ENCODE measurements at places on chromosomes 1 and 21.

- no peak for DNase-seq
Measured at GRCh38 chr1:220269036-220269435, 3.2 kb downstream of the RAB3GAP2 start.

DNA sequence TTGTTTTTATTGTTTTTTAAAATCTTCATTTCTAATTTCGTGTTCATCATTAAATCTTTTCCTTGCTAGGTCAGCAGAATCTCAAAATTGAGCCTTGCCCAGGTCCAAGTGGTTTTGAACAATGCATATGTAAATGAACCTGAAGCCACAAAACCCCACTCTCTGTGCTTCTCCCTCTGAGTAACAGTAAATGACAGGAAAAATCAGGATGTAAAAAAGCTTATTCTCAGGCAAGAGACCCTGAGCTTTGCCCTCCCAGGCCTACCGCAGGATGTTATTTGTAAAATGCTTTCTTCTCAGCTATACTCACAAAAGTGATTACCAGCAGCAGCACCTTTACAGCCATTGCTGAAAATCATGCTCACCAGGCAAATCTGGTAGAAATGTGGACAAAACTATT lies 47.6 kb downstream of the TYW3 start:
- no peak for DNase-seq

GRCh38 chr1:73463873-73464272 lies 734.1 kb downstream of the LRRIQ3 start:
- no peak for DNase-seq

DNA sequence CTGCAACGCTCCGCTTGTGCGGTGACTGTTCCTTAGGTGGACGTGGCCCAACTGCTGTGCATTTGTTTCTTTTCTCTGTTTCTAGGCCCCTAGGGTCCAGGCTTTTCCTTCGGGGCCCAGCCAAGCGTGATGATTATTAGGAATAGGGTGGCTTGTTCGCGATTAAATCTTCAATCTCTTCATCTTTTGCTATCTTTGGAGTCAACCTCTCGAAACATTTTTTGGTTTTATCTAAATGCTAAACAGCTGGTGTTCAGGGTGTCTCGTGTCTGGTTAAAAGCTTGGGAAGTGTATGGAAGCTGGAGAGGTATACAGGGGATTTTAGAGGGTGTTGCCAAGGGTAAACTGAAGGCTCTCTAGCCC lies 844 bp upstream of the PLD5 start:
- DNase-seq: no peak

DNA sequence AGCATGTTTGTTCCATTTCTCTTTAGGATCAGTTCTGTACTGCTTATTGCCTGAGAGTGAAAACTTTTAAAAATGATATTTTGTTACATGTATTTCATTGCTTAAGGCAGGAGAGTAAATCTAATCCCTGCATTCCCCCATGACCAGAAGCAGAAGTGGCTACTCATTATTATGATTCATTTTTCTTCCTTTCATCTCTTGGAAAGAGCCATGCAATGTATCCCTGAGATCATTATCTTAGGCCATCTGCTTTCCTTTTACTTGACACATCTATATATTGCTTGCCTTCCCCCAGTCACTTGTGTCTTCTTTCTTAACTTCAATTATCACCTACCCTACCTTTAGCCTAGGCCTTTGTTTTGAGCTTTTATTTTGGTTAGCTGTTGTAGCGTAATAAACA lies 430.4 kb upstream of the CHRM3 start:
- no peak for DNase-seq

DNA sequence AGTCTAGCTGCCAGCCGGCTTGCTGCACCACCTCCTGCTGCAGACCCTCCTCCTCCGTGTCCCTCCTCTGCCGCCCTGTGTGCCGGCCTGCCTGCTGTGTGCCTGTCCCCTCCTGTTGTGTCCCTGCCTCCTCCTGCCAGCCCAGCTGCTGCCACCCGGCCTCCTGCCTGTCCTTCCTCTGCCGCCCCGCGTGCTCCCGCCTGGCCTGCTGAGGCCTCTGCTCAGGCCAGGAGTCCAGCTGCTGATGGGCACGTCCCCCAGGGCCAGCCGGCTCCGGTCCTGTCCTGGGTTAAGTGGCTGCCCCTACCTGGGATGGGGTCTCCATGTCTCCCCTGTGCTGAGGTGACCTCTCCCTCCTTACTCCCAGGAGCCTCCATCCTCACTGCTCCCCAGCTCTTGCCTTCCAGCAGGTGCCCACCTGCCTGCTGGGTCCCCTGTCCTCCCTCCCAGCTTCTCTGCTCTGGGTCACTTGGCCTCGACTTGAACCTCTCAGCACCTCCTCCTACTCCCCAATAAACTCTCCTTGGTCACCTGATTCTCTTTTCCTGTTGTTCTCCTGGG lies 870 bp downstream of the KRTAP10-8 start:
- DNase-seq: no peak

- DNase-seq: no peak
Measured at GRCh38 chr1:52153010-52153409, 11.1 kb downstream of the ZFYVE9 start.

- no peak for DNase-seq
Measured at GRCh38 chr1:89279011-89279466, 6.4 kb upstream of the GBP5 start.

- peak; percentile 54 for DNase-seq
Measured at GRCh38 chr1:237181743-237182317, 139.8 kb downstream of the RYR2 start.

DNA sequence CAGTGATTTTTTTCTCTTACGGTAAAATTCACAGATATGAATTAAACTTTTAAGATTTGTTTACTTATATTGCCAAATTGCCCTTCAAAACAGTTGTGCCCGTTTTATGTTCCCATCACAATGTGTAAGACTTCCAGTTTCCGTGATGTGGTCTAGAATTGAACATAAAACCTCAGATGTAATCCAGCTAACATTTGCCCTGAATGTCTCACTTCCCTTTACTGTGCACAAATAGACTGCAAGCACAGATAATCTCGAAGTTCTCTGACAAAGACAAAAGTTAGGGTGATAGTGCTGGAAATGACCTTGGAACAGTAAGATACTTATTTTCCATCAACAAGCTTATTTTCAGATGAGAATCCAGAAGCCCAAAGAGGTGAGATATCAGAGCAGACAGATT lies 177.5 kb downstream of the ZZZ3 start:
- DNase-seq: peak; percentile 38

GRCh38 chr1:183168308-183168707 lies 17.8 kb upstream of the LAMC2 start:
- no peak for DNase-seq

GRCh38 chr1:52633291-52633754 lies 355 bp downstream of the SHISAL2A start:
- no peak for DNase-seq

DNA sequence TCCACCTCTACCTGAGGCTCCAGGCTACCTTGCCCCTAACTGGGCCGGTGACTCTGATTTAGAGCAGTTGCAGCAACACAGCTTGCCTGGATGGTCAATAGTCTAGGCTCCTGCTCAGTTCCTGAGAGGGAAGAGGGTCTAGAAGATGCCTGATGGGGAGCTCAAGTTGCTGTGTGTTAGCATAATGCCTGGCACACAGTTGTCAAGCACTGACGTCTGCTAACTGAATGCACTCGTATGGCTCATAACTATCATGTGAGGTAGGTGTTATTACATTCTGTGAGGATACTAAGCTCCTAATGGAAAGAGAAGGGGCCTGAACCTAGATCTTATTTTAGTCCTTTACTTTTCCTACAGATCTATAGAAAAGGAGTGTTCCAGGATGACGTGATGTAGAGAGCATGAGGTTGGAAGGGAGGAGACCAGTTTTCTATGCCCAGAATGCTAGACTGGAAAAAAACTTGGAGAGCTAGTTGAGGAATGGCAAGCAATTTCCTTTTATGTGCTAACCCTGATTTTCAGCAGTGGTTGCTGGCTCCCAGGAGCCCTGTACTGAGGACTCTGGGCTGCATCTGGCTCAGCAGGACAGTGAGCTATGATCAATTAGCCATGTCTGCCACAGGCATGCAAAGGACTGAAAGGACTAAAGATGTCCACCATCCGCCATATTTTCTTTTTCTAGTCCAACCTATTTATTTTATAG lies 30.0 kb downstream of the FAM78B start:
- no peak for DNase-seq

GRCh38 chr1:197917805-197918651 lies 856 bp downstream of the LHX9 start:
- DNase-seq: no peak

DNA sequence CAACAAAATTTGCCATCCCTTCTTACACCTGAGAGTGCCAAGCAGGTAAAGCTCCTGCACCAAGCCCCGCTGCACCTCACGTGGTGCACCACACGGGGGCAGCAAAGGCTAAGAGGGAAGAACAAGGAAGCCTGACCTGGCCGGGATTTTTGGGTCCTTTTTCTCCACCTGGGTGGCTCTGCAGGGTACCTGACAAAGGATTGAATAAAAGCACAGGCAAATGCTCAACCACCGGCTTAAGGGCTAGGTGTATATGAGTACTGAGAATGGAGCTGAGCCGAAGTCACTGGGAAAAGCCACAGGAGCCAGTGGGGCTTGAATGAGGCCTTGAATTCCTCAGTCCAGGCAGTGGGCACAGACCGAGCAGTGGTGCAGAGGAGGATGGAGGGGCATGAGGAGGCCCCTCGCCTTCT lies 36.4 kb downstream of the ZNF697 start:
- peak; percentile 20 for DNase-seq

DNA sequence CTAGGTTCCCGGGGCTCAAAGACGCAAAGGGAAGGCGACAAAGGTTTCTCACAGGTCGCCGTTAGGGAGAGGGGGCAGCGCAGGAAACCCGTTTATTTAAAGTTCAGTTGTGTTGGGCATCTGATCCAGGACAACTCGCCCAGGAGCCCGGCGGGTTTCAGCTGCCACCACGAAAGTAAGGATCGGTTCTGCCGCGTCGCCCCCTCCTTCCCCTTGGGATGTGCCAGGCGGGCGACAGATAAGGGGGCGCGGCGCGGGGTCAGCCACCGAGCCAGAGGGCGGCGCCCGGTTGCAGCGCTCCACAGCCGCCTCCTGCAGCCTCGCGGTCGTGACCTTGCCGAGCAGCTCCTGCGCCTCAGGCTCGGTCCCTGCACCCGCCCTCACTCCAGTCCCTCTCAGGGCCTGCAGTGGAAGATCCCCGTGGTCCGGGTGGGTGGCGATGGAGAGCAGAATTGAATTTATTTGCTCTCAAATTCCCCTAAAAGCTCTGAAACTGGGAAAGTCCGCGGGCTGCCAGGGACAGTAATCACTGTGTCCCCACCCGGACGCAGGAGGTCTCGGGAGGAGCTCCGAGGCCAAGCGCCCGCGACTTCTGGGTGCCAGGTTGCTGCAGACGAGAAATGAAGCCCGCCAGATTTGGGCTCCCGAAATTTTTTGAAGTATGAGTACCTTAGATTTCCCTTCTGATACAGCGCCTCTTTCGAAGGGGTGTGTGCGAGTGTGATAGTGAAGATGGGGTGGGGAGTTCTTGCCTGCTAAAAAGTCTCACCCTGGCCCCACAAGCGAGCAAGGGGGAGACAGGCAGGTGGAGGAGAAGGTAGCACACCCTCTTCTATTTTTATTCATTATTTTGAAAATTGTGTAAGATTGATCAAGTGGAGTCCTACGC lies 28.4 kb upstream of the NFIA start:
- DNase-seq: no peak

GRCh38 chr21:37119421-37120218 lies 46.6 kb downstream of the TTC3 start:
- DNase-seq: no peak

GRCh38 chr1:232822530-232822929 lies 17.3 kb downstream of the MAP10 start:
- no peak for DNase-seq

DNA sequence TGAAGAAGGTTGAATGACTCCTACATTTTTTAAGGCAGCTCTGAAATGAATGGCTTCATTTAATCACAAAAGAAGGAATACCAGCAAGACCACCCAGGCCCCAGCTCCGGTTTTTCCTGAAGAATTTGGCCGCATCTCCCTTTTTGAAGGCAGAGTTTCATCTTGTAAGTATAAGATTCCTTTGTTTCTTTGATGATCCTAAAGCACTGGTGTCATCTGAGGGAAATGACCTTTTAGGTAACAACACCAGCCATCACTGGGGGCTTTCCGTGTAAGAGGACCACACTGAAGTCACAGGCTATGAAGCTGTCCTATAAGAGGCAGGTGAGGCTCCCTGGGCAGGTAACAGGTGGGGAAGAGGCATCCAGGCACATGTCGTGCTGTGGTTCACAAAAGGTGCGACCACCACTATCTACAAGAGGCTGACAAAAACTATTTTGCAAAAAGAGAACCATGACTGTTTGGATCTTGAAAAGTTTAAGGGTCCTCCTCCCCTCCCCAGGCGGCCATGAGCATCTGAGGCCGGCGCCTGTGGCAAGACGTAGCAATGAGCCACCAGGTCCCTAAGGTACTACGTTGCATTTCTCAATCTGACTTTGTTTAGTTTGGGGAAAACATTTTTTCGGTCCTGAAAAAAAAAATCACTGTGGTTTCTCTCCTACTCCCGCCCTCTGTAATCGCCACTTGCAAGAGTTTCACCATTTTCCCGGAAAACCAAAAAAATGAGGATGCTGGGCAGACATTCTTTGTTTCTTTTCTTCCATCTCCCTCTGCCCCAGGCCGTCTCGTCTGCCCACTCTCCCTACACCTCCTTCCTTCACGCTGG lies 46.3 kb upstream of the IRF2BP2 start:
- peak; percentile 30 for DNase-seq

DNA sequence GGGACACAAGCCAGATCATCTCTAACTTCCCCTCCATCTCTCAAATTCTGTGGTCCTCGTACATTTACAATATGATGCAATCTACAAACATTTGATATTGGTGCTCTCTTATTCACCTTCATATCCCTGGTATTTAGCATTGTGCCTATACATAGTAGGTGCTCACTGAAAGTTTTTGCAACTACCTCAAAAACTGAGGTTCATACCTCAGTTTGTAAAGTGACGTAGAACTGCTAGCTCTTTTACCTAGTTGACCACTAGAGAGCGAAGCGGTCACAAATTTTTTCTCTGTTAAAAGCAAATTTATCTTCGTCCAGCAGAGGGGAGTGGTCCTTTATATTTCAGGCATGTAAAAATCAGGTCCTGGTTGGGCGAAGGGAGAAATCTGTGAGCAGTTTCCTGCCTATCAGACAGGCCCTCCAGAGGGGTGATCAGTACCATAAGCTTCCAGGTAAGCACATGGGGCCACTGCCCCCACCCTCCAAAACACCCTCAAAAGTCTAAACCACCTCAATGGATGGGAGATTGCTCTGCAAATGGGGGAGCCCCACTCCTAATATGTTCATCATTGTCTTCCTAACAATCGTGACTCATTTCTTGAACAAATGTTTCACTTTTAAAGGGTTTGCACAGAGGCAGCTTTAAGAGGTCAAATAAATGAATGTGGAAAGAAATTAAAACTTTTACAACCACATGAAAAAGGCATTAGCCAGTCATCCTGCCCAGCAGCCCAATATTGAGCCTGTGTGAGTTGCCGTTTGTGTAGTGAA lies 10.6 kb upstream of the HLCS start:
- DNase-seq: peak; percentile 83

All from fibroblast of skin of right quadriceps (primary cell).